ENCODE measurements at places on chromosomes 1 and 21. TPM values are rescaled to one million over a fixed set of nuclear protein-coding genes. Genes with fewer than 3 reads are reported as not detected.

DNA sequence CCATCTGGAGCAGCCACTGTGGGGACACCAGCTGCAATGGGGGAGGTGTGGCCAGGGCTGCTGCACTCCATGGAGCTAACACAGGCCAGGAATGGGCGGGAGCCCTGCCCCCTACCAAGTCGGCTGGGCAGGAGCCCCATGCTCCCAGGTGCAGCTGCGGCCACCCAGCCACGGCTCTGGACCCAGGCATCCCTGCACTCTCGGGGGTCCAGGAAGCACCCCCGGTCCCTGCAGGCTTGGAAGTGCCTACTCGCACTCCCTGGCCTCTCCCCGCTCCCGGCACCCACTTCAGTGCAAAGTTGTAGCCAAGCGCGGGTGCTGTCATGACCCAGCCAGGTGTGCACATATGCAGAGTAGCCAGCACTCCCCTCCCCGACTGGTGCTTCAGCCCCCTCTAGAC, 91.8 kb downstream of the HLCS start:
- H3K36me3 ChIP-seq: no peaks in the 10 kb centered on the region
- no peak overlapping the region for H3K27ac ChIP-seq
- no peak for DNase-seq

DNA sequence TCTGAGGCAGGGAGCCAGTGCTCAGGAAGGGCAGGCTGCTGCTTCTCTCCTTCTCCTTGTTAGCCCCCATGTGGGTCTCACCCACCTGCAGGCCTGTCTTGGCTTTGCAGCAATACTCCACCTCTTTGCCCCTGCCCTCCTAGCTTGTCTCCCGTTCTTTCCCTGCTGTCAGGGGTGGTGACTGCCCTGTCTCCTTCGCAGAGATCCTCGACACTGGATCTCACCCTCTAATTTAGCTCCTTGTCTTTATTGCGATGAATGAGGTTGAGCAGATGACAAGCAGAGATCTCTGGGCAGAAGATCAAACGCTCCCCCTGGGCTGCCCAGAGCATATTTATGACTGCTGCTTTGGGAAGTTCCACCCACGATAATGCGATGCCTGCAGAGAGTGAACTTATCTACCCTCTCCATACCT, 199.2 kb downstream of the ROR1 start:
- no peak for DNase-seq
- H3K27me3 ChIP-seq: no peaks in the 10 kb centered on the region
- no peak overlapping the region for H3K4me3 ChIP-seq
- peaks cover 4% of the 10 kb centered on the region for H3K4me1 ChIP-seq
- no peaks in the 10 kb centered on the region for H3K36me3 ChIP-seq
- no peak overlapping the region for H3K27ac ChIP-seq

- DNase-seq: no peak
- no peak overlapping the region for H3K4me3 ChIP-seq
- H3K27ac ChIP-seq: no peak overlapping the region
- peaks cover 10% of the 10 kb centered on the region for H3K4me1 ChIP-seq
Observed at GRCh38 chr1:162212713-162213112, 143.2 kb downstream of the NOS1AP start.

DNA sequence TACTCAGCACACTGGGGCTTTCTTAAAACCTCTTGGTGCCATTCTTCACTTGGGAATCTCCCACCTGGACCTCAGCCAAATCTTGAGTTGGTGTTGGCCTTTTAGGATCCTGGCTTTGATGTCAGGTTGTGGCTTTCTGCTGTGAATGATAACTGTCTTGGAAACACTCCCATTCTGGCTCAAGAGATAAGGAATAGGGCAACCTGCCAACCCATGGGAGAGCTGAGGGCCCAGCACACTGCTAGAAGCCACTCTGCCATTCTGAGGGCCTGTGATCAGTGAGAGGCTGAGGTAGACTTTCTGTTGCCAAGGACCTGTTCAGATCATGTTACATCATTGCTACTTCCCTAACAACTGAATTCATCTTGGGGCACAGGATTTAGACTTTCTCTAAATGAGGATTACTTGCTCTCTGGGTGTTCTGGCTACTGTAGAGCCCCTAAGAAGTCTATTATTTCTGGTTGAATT, 45.8 kb downstream of the TTC39A start:
- peaks cover 7% of the 10 kb centered on the region for H3K36me3 ChIP-seq
- DNase-seq: no peak
- H3K4me3 ChIP-seq: no peak overlapping the region

GRCh38 chr1:173253046-173253445, 45.9 kb upstream of the TNFSF4 start:
- peaks cover 7% of the 10 kb centered on the region for H3K4me1 ChIP-seq
- H3K27me3 ChIP-seq: no peaks in the 10 kb centered on the region
- H3K36me3 ChIP-seq: no peaks in the 10 kb centered on the region
- no peak overlapping the region for H3K27ac ChIP-seq
- no peak overlapping the region for H3K4me3 ChIP-seq

DNA sequence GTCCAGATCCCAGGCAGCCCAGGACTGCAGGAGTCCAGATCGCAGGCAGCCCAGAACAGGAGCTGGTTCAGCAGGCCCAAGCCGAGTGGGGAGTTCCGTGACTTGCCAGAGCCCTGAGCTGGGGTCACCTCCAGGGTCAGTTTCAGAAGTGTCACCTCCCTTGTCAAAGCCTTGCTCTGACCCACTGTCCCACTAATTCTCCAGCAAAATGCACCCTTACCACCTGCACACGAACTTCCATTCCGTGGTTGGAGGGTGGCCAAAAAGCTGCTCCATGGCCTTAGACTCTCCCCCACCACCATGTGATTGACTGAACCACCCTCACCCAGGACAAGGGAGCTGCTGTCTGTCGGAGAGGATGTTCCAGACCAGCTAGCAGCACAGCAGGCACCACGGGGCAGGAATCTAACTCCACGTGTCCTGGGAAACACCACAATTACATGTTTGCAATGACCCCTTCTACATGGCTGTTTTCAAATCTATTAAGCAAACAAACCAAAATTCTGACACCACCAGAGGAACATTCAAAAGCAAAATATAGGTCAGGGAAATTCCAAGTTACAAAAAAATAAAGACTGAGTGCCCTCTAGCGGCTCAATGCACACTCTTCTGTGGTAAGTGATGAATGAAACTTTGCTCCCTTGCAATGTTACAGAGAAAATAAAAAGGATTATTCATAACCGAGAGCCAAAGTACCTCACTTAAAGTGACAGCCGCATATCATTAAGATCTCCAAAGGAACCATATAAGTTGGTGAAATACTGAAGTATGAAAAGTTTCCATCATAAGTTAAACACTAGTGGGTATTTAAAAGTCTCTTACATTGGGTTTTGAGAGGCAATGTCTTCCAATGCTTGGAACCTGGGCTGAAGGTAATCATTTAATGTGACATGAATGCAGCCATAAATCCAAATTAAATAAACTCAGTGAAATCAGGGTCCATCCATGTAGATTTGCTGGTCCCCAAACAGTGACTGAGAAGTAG, 76.3 kb downstream of the NPHP4 start:
- H3K27ac ChIP-seq: no peak overlapping the region
- H3K4me1 ChIP-seq: peaks cover 6% of the 10 kb centered on the region
- no peaks in the 10 kb centered on the region for H3K27me3 ChIP-seq
- H3K4me3 ChIP-seq: no peak overlapping the region
- H3K36me3 ChIP-seq: peaks cover 3% of the 10 kb centered on the region

- no peak overlapping the region for H3K4me3 ChIP-seq
- no peak for DNase-seq
- no peaks in the 10 kb centered on the region for H3K27me3 ChIP-seq
- H3K4me1 ChIP-seq: peaks cover 20% of the 10 kb centered on the region
Observed at GRCh38 chr1:180117764-180118116, 36.9 kb upstream of the QSOX1 start.

GRCh38 chr1:110559157-110559556, 40.2 kb upstream of the KCNA10 start:
- H3K4me3 ChIP-seq: no peak overlapping the region
- peaks cover 10% of the 10 kb centered on the region for H3K4me1 ChIP-seq
- peaks cover 23% of the 10 kb centered on the region for H3K27me3 ChIP-seq

DNA sequence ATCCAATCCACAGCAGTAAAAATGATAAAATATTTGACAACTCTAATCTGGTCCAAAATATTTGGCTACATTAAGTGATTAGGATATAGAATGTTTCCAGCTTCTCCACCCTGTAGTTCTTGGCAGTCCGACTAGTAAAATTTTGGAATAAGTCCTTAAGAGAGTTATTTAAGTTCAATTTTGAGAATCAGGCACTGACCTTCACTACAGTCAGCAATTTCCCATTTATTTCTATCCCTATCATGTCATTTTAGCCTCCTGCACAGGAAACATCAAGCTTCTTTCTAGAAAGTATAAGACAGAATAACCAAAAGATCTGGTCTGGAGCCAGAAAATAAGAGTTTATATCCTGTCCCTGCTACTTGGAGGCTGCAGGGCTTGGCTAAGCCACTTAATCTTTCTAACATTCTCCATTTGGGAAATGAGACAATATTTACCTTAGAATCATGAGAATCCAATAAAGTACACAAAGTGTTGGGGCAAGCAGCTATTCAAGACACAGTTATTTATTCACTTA, 162.2 kb downstream of the DPYD start:
- H3K4me3 ChIP-seq: no peak overlapping the region
- H3K36me3 ChIP-seq: no peaks in the 10 kb centered on the region
- H3K27me3 ChIP-seq: no peaks in the 10 kb centered on the region
- DNase-seq: no peak
- H3K27ac ChIP-seq: no peak overlapping the region

The TPTE gene
- total RNA-seq: not detected

The RNU1-1 gene
- 6,803 TPM for total RNA-seq

The GSTM5 gene
- total RNA-seq: 11.7 TPM

The RHCE gene
- total RNA-seq: 0.65 TPM

The TNFRSF8 gene
- total RNA-seq: 2.7 TPM

The ERG gene
- 38.0 TPM for total RNA-seq

Data from lower lobe of right lung (tissue), 2 donors.